ENCODE measurements at places on chromosomes 11 and 22.
A peak's percentile ranks its signal among the peaks of the same experiment; 100 is the strongest.

GRCh38 chr11:765025-765801, 12.1 kb downstream of the GATD1 start:
- peak; percentile 47 for DNase-seq

- DNase-seq = no peak
These were observed 17.2 kb downstream of the CREB3L1 start for GRCh38 chr11:46294365-46295309.

GRCh38 chr11:74312326-74312725, 886 bp upstream of the P4HA3 start:
- no peak for DNase-seq

- no peak for DNase-seq
These were observed 11.3 kb upstream of the MS4A7 start for GRCh38 chr11:60367009-60367408.

GRCh38 chr11:122287401-122287800, 171.4 kb upstream of the BLID start:
- DNase-seq = no peak

GRCh38 chr11:279966-280705, 1.9 kb downstream of the NLRP6 start:
- no peak for DNase-seq

DNA sequence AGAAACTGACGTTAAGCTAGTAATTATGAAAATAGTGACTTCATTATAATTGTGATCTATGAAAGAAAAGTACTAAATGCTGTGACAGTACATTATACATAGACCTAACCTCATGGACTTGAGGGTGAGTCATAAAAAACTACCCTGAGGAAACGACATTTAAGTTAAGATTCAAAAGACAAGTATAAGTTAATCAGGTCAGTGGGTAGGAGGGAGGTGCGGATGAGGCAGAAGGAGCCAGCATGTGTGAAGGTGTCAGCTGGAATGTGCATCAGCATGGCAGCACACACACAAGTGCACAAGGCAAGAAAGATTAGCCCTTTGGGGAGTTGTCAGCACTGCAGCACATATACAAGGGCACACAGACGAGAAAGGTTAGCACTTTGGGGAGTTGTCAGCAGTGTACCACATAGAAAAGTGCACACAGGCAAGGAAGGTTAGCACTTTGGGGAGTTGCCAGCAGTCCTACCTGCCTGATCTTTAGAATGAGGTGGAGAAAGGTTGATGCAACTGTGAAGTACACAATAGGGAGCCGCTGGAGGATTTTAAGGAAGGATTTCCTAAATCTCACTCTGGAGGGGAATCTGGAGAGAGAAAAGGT, 31.6 kb upstream of the CAVIN3 start:
- no peak for DNase-seq

GRCh38 chr22:37187891-37188761, at the start of gene C1QTNF6:
Gene C1QTNF6 (minus strand): TSS chr22:37188247. CDS start chr22:37188213, 34 bp downstream.
- DNase-seq = no peak

DNA sequence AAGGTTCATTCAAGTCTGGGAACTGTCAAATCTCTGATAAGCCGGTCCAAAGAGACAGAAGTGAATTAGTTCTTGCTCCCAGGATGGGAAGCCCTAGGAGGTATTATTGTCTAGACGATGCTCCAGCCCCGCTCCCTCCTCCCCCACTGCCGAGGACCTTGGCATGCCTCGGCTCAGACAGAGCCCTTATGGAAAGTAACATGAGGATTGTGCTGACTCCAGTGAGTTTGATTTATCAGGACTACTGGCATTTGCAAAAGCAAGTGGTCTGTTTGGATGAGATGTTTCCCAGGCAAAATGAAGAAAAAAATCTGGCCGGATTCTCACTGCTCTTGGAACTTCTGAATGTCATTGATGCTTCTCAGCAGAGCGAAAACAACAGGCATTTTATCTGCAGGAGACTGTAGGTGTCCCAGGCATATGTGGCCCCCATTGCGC, 341.0 kb downstream of the ETS1 start:
- no peak for DNase-seq

DNA sequence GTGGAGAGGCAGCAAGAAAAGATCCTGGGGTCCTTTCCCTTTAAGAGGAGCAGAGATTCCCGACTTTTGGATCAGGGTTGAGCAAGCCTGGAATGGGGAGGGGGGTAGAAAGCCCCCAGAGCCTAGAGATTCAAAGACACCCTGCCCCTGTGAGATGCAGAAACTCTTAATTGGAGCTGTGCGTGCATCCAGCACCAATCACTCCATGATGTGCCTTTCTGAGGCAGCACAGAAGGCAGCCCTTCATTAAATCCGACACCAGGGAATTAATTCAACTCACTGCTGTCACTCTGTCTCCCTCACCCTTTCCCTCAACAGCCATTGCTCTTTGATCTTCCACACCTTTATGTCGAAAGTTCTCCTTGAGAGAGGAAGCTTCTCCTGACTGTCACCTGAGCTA, 43.0 kb downstream of the DSCAML1 start:
- no peak for DNase-seq

DNA sequence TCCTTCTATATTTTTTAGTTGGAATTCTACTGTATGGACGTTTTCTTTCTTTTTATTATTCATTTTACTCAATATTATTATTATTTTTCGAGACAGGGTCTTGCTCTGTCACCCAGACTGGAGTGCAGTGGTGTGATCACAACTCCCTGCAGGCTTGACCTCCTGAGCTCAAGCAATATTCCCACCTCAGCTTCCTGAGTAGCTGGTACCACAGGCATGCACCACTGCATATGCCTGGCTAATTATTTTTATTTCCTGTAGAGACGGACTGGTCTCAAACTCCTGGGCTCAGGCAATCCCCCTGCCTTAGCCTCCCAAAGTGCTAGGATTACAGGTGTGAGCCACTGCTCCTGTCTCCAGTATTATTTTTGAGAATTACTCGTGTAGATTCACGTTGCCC, 34.0 kb upstream of the CCDC134 start:
- no peak for DNase-seq

- no peak for DNase-seq
These were observed 55.7 kb upstream of the PICALM start for GRCh38 chr11:86124251-86125233.

DNA sequence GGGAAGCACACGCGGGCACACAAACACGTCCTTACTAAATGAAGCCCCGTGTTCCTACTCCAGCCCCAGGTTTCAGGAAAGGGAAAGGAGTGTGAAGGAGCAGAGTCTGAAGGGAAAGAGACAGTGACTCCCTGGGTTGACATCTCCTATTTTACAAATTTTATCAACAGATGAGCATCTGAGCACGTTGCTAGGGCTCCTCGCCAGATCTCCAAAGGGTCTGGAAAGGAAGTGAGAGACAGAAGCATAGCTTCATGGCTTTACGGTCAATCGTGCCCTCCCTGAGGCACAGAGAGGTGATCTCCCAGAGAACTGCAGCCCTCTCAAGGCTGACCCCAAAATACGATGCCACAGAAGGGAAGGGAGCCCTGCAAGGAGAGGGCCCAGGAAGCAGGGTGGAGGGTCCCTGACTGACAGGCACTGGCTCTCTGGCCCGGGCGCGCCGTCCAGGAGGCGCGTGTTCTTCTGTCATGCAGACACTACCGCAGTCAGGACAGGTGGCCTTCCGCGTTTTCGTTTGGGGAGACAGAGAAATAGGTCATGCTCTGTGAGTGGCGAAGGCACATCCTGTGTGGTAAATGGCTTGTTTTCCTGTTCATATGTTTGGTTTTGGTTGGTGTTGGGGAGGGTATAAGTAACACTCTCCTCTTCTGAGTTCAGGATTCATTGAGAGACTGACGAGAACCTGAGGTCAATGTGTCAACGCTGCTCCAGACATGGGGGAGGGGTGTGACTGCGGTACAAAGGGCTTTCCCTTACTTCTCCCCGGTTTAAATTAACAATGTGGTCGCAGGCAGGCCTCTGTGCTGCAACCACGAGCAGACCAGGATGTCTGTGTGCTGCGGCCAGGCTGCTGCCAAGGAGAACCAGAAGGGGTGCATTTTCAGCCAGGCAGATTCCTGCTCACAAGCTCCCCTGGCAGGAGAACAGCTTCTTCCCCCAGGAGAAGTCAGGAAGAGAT, 813.3 kb downstream of the OPCML start:
- DNase-seq = no peak

DNA sequence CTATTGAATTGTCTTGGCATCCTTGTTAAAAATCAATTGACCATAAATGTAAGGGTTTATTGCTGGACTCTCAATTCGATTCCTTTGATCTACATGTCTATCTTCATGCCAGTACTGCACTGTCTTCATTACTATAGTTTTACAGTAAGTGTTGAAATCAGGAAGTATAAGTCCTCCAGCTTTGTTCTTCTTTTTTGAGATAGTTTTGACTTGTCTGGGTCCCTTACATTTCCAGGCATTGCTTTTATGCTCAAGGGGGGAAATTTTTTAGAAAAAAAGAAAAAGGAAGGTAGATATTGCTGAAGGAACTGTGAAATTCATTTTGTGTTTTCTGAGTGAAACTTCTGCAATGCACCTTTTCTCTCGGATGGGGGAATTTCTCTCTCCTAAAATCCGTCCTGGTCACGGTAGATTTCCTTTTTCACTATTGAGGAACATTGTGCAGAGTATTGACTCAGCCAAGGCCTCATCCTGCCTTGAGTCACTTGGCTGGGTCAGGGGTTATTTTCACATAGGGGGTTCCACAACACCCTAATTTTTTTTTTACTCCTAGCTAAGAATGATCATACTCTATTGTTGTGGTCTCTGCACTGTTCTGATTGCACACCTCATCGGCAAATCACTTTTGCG, 2.8 kb upstream of the ACER3 start:
- no peak for DNase-seq

GRCh38 chr11:132648851-132649250, 883.5 kb downstream of the OPCML start:
- no peak for DNase-seq

GRCh38 chr22:29964776-29965175, 81.8 kb downstream of the MTMR3 start:
- DNase-seq = no peak

GRCh38 chr11:33691066-33691864, 9.4 kb downstream of the C11orf91 start:
- DNase-seq = no peak

- DNase-seq = no peak
These were observed 10.5 kb downstream of the SCN4B start for GRCh38 chr11:118142081-118142480.

- DNase-seq = no peak
These were observed 263.0 kb downstream of the OPCML start for GRCh38 chr11:133269267-133269666.

DNA sequence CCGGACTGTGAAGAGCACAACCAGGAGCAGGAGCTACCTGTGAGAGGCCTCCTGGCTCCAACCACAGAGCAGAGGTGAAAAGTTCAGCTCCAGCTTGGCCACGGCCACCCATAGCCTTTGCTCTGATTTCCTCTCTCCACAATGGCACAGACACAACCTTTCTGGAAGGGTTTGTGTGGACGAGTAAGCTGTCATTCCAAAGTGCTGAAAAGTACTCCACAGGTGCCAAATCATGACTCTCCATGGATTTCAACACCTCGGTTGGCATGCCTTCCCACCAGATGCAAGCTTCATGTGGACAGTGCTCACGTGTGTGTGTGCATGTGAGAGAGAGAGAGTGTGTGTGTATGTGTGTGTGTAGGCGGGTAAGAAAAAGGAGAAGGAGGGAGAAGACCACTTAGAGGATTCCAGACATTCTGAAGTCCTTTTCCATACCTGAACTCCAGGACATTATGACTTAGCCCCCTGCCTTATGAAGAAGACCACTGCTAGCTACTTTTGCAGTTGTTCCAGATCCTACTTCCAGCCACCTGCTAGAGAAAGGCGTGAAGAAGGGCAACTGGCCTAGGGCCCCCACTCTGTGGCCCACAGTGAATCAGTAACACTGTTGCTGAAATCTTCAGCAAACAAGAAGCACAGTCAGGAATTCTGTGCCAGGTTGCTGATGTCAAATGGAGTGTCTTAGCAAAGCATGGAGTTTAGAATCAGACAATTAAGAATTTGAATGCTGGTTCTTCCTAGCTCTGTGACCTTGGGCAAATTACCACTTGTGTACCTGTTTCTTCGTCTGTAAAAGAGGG, 13.9 kb upstream of the NAV2 start:
- DNase-seq = no peak

DNA sequence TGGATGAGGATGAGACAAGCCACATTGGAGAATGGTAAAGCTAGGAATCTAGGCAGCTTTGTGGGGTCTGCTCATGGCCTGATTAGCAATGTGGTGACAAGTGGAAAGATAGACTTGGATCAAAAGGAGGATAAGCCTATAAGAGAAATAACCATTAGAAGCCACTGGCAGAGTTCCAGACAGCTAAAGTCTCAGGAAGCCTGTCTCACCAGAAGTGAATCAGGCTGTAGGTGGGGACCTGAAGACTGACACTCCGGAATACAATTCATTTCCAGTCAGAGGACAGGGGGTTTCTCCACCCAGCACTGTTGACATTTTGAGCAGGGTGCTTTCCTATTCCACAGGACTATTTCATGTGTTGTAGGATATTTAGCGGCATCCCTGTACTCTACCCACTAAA, 129.7 kb downstream of the ARHGAP42 start:
- DNase-seq = no peak

DNA sequence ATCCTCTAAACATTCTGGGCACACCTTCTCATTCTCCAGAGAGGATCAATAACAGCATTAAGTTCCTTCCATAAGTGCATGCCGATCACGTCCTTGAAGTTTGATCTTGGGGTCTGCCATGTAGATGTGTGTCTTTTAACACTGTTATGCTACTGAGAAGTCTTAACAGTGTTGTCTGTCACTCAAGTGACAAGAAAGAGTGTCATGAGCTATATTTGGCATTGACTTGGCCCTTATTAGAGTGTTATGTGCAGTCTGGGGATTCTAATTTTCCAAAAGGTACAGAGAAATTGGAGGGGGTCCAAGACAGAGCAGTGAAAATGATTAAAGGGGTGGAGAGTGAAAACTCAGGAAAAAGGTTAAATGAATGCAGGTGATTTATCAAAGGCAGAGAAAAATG, 107.1 kb upstream of the OPCML start:
- no peak for DNase-seq

GRCh38 chr11:62540804-62541701, 5.6 kb downstream of the AHNAK start:
- DNase-seq = peak; percentile 28

- no peak for DNase-seq
These were observed 35.1 kb upstream of the MUC5AC start for GRCh38 chr11:1122664-1123002.

DNA sequence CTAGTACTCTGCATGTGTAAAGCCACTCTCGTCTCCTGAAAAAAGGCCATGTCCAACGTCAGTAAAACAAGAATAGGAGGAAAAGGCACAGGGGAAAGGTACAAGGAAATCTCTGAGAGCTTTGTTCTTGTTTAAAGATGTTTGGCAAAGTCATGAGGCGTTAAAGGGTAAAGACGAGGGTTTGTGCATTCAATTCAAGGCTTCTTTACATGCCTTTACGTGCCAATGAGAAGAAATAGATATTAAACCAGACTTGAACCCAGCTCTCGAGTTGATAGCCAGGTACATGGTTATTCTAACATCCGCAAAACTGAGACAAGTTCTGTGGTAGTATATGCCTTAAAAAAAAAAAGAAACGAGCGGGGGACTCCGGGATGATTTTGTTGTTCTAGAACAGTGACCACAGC, 704 bp upstream of the CFL1 start:
- no peak for DNase-seq

DNA sequence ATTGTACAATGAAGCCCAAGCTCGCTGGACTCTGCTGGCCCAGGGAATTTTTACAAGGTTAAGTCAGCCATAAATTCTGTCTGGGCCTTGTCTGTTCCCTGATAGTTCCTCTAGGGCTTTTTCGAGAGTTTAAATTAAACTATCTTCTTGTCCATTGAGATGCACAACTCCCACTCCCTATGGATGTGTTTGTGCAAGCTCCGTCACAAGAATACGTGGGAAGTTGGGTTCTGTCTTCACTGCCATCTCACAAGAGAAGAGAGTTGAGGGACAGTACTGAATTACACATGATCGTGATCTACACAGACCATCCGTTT, 153.6 kb upstream of the TTC12 start:
- no peak for DNase-seq

Data from hippocampal formation (tissue), 2 donors.